ENCODE measurements at places on chromosomes 2 and 18.

DNA sequence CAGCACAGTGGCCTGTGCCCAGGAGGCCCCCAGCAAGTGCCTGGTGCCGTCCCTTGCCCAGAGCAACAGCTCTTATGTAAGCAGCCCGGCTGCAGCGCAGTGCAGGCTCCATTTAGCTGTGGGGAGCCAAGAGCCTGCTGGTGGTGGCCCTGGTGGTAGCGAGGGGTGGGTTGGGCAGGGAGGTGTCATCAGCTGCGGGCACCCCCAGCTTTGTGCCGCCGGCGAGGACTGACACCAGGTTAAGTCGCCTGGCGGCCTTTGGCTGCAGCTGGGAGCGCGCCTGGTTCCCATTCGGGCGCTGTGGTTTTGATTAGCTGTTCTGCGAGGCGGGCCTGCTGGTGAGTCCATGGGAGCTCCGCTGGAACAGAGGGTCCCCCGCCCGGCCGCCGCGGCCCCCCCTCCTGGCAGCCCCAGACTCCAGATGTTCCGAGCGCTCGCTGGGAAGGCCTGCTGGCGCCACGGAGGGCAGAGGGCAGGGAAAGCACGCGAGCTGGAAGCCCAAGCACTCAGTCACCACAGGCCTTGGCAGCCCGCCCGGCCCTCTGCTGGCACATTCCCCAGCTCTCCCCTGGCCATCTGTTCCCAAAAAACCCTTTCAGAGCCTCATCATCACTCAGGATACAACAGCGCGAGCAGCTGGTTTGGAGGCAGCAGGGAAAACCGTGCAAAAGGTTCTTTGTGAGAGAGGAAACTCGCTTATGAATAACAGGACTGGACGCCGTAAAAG, 18.4 kb downstream of the ATOH8 start:
- no peak for DNase-seq

DNA sequence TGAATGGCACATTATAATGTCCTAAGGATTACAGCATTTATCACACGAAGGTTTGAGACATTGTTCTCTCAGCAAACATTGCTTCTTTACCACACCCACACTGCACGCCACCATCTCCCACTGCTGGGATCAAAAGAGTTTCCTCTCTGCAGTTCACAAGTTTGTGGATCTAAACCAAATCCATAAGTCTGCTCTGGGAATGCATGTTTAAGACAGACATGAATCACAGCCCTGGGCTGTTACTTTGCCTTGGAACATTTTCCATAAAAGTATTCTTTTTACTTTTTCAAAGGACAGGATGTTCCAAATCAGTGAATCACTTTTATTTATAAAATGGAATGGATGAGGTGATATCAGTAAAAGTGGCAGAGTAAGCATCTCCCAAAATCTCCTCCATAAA, 36.1 kb downstream of the STPG4 start:
- no peak for DNase-seq

DNA sequence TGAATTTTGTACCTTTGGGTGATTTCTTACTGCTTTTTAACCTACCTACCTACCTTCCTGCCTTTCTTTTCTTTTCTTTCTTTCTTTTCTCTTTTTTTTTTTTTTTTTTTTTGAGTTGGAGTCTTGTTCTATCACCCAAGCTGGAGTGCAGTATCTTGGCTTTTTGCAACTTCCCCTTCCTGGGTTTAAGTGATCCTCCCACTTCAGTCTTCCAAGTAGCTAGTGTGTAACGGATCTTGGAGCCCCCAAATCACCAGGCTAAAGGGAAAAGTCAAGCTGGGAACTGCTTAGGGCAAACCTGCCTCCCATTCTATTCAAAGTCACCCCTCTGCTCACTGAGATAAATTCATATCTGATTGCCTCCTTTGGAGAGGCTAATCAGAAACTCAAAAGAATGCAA, 61.3 kb downstream of the DDX18 start:
- DNase-seq, result peak; percentile 18

GRCh38 chr18:61870151-61870550, 22.7 kb downstream of the RNF152 start:
- no peak for DNase-seq

GRCh38 chr2:224151680-224152310, 112.7 kb upstream of the SERPINE2 start:
- no peak for DNase-seq

GRCh38 chr2:112623913-112624777, 21.6 kb upstream of the SLC20A1 start:
- no peak for DNase-seq

DNA sequence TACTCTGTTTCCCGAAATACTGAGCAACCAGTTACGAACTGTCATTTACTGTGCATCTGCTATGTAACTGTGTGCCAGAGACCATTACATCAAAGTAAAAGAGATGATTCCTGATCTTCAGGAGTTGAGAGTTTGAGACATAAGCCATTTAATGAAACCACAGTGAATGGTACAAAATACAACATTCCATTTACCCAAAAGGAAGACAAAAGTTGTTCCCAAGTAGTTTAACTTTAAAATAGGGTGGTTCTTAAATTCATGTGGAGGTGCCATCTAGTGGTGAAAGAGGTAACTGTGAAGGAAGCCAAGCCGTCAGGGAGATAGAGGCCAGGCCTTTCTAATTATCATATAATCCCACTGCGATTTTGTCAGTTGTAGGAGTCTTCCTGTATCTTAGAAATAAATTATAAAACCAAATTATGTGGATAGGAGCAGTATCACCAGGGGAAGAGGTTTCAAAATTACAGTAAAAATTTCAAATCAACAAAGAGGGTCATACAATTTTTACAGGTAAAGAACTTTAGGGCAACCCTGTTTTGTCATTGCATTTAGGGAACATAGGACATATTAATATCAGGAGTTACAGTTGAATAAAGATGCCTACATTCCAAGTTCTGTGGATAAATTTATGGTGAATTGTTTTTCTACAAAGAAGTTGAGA, 67.7 kb downstream of the EPAS1 start:
- DNase-seq, result peak; percentile 47

DNA sequence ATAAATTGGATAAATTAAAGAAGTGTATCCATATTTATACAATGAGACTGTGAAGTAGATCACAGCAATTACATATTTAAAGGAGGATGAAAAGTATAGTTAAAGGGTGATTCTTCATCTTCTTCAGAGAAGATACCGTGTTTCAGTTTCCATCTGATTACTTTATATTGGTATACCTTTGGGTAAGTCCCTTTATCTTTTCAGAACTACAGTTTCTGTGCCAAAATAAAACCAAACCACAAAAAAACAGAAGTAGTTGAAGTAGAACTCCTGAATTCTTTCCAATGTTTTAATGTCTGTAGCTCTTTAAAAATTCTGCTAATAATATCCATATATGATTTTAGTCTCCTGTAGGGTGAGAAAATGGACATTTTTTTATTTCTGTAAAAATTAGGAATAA, 231.2 kb upstream of the LINC00305 start:
- no peak for DNase-seq

GRCh38 chr2:165536851-165537499, 67.5 kb downstream of the CSRNP3 start:
- DNase-seq, result no peak

All from CMK (cell line).